Esophagus squamous epithelium (tissue), 5 donors: ENCODE measurements at places on chromosomes 1 and 21.

- no peak for DNase-seq
These were observed 62.2 kb upstream of the PTCH2 start for GRCh38 chr1:44905276-44905675.

DNA sequence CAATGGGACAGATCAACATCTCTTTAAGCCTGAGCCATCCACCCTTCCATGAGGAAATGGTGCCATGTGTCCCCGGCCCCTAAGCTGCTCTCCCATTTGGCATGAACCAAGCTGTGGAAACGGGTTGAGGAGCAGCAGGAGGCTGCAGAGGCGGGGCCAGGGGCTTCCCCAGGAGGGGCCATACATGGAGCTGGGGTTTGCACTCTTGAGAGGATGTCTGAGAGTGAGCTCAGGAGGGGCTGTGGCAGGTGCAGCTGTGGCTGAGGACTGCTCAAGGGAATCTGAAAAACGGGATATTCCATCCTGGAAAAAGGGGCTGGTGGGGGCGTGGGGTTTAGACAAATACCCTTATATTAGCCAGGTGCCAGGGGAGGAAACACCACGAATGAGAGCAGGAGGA lies 7.1 kb upstream of the CLEC20A start:
- no peak for DNase-seq

DNA sequence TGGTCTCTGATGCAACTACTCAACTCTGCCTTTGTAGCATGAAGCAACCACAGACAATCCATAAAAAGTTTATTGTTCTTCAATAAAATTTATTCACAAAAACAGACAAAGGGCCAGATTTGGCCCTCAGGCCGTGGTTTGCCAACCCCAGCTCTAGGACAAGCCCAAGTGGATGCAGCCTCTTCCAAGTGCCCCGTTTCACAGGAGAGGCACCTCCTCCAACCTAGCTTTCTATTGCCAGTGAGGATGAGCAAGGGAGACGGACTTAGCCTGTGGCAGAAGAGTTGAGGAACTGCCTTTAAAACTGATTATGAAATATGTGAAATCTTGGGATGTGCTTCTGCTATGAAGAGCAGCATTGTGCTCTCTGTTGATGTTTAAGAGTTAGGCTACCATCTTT lies 105.4 kb downstream of the PSMG1 start:
- DNase-seq = no peak

- DNase-seq = no peak
These were observed 413.9 kb downstream of the ADGRL2 start for GRCh38 chr1:82214606-82215005.

DNA sequence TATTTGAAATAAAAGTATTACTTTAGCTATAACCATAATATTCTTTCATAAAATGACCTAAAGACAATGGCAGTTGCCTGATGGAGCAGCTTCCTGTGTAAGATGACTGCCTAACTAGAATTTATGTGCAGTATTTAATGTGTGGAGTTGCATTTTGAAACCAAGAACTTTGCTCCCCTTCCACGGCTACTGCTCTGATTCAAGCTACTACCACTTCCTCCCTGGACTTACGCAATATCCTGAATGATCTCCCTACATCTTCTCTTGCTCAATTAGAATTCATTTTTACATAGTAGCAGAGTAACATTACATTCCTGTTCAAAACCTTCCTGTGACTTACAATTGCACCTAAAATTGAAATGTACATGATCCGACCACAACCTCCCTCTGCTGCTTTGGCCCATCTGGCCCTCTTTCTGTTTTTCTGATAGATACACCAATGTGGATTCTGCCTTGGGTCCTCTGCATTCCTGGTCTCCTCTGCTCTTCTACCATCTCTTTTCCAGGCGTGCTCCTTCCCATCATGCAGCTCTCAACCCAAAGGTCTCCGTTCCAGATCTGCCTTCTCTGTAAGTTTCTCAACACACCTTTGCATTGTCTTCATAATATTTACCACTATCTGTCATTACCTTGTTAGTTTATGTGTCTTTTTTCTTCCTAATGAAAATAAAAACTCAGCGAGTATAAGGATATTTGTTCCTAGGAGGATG lies 47.4 kb upstream of the USP25 start:
- no peak for DNase-seq

GRCh38 chr1:167905182-167905581 lies 8.8 kb downstream of the ADCY10 start:
- no peak for DNase-seq
